Anterior cingulate cortex (tissue), 58 donors: ENCODE measurements at places on chromosomes 6 and 20.
A peak's percentile ranks its signal among the peaks of the same experiment; 100 is the strongest.

- no peak for DNase-seq
These were observed 33.8 kb downstream of the PHACTR1 start for GRCh38 chr6:12750416-12750815.

- DNase-seq: no peak
These were observed 81.5 kb downstream of the KIF13A start for GRCh38 chr6:17905611-17906592.

GRCh38 chr6:143525356-143525755 is 13.8 kb upstream of the FUCA2 start:
- no peak for DNase-seq

- no peak for DNase-seq
These were observed 145.3 kb upstream of the NRN1 start for GRCh38 chr6:6152060-6152459.

DNA sequence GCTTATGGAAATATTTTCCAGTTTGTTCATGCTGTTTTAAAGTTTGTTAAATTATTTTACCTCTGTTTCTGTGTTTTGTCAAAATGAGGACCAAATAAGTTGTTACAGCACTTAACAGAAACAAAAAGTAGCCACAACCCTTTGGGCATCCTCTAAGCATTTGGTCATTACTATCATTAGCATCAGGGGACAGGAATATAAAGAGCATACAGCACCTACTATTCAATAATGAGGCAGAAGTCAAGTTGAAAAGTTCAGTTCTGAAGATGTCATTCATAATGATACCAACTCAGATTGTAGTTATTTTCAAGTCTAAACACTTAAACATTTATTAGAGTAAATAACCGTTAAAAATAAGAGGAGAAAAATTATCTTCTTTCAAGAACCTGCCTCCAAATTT is 862.3 kb upstream of the FLRT3 start:
- DNase-seq: no peak

GRCh38 chr20:34365765-34366213 is 2.7 kb downstream of the ITCH start:
- DNase-seq: no peak

- DNase-seq: no peak
These were observed 85.3 kb downstream of the NKAIN2 start for GRCh38 chr6:123888771-123889513.

DNA sequence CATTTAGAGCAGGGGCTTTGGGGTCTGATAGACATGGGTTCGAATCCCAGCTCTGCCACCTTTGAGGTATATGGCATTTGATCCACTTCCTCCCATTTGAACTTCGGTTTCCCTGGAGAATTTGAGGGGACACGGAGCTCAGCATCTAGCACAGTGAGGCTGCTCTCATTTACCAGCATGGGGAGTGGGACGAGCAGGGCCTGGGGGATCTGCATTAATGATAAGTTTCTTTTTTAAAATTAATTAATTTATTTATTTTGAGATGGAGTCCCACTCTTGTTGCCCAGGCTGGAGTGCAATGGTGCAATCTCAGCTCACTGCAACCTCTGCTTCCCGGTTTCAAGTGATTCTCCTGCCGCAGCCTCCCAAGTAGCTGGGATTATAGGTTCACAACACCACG is 52.6 kb downstream of the VSTM2L start:
- DNase-seq: no peak

- DNase-seq: no peak
These were observed 14.2 kb downstream of the SLC22A23 start for GRCh38 chr6:3442431-3443220.

DNA sequence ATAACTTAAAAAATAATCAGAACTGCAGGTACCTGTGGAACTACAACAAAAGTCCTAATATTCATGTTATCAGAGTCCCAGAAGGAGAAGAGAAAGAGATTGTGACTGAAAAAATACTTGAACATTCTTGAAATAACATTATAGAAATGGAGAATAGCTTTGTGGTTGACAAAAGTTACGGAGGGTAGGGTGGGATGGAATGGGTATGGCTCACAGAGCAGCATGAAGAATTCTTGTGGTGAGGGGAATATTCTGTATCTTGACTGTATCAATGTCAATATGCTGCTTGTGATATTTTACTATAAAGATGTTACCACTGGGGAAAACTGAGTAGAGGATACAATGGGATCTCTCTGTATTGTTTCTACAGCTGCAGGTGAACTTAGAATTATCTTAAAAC is 122.5 kb downstream of the DST start:
- DNase-seq: no peak

- peak; percentile 71 for DNase-seq
These were observed 14.7 kb downstream of the KCNQ2 start for GRCh38 chr20:63457737-63458136.

DNA sequence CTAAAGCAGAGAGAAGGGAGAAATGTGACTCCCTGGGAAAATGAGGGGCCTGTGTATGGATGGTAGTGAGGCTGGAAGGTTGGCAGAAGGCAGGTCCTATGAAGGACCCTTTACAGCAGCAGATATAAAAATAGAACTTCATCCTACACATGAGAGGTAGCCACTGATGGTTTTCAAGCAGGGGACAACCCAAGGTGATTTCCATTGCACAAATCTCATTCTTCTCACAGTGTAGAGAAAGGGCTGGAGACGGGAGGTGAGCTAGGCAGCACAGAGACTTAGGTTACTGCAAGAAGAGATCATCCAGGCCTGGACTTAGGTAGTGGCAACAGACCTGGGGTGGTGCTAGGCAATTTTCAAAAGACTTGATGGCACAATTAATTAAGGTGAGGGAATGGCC is 30.7 kb downstream of the TRAM2 start:
- DNase-seq: no peak

DNA sequence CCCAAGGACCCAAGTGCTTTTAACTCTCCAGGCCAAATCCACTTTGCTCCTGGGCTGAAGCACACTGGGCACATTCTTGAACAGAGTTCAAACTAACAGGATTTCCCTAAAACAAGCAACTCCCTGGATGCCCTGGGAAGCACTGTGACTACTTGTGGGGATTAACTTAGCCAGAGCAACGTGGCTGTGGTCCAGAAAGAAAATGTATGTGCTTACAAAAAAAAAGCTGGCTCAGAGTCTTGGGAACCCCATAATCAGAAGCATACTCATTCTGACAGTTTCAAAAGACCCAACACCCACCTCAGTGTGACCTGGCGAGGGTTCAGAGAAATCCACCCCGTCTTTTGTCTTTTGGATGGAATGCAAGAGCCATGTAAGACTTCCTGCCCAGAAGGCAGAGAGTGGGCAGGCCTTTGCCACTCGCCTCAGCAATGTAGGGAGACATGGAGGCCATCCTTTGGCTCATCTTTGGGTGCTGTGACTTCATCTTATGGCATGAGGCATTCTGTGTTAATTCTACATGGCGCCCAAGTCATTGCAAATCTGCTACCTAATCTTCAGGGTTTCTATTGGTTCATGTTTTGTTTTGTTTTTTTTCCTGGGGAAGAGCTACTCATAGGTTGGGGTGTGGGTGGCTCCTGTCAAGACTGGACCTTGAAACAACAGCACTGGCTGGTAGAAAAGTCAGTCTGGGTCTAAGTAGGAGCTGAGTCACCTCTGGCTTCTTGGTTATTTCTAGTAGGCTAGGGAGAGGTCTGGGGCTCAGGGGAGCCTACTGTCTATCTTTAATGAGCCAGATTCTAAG is 248.6 kb upstream of the SUPT3H start:
- no peak for DNase-seq

GRCh38 chr6:24100024-24100769 is 25.8 kb upstream of the NRSN1 start:
- no peak for DNase-seq

- DNase-seq: no peak
These were observed 328.1 kb downstream of the ARHGAP18 start for GRCh38 chr6:129381885-129382284.

DNA sequence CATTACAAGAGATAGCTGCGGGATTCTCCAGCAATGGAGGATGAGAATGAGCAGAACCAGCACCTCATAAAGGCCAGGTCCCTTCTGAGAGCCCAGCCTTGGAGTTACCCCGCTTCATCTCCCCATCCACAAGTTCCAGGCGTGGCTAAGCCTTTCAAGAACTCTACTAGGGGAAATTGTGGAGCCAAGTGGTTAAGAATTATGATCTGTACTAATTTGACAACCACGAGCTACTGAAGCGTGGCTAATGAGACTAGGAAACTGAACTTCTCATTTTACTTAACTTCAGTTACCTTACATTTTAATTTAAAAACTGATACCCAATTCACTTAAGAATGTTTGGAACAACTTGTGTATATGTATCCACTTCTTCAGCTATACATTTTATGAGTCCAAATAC is 401.0 kb downstream of the PTPRT start:
- no peak for DNase-seq

- no peak for DNase-seq
These were observed 172.1 kb downstream of the FOXC1 start for GRCh38 chr6:1781817-1782184.

DNA sequence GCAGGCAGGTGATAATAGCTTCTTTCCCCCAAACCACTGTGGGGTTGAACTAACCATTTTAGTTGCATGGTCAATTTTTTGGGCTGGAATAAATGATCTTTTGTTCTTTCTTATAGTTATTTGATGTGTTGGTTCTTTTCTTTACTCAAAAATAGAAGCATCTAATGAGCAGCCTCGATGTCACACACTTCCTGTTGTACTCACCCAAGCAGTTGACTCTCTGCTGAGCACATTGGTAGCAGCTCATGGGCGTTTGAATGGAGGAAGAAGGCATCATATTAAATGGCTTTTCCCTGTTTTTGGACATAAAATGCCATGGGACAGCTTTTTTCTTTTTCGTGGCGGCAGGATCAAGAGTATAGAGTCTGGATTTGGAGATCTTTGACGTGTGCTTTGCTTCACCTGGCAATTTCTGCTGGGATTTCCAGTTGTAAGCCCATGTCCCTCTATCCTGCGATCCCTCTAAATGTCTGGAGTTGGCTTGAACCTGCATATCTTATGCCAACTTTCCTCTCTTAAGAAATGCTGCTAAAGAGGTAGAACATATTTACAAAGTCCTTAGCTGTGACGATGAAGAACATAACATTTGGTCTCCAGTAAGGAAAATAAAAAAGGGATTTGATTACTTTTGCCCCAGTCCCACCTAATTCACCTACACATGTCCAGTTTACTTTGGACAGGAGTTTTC is 268.3 kb downstream of the PRL start:
- DNase-seq: no peak

DNA sequence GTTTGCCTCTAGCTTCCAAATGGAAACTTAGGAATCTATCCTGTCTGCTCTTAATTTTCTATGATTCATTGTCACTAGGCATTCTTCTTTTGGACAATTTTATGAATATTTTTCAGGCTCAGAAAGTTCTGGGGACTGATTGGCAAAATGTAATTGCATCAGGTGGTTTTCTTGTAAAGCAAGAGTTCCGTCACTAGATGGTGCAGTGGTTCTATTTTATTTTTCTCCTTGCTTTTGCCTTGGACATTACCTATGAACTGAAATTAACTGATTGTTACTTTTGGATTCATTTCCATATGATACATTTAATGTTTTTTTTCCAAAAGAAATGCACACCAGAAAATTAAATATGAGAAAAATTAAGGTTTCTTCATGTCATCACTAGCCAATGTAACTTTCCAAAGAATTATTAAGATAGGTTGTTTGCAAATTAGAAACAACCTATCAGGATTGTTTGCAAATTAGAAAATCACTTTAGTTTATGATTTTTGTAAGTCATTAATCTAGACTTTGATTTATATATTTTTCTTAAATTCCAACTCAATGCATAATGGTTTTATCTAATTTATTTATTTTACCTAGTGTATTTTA is 48.0 kb downstream of the TMEM170B start:
- no peak for DNase-seq

GRCh38 chr6:161029195-161029809 is 37.7 kb downstream of the MAP3K4 start:
- no peak for DNase-seq

GRCh38 chr20:4038047-4038459 is 22.7 kb upstream of the RNF24 start:
- no peak for DNase-seq

DNA sequence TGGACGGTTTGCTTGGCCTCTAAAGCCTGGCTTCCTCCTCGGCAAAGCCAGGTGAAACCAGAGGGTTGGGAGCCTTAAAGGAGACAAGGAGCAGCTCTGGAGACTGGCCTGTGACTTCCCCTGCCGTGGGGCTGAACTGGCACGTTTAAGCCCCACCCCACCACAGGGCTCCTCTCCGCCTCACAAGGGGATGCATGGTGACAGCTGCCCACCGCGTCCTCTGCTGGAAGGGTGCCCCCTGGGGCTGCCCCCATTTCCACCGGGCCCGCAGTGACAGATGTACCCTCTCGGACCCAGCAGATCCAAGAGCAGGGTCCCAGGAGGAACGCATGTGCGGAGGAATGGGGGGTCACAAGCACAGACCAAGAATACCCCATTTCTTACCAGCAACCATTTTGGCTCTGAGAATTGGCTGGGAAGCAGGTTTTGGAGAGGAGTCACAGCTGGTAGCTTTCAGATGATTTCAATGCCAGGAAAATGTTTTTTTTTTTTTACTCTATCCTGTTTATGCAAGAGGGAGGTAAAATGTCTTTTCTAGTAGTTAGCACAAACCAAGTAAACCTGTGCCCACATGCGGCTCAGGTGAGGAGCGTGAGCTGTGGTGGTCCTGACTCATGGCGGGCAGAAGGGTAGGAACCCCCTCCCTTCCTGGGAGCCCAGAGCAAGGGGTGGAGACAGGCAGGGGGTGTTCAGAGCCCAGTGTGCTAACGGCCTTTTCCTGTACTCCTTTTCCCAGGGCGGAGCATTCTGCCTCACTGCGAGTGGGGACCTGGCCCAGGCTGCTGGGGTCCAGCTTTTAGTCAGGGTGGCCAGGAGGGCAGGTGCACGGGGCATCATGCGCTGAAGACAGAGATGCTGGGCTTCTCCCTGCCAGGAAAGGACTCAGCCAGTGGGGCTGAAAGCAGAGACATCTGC is 33.0 kb downstream of the FRMD1 start:
- DNase-seq: no peak

DNA sequence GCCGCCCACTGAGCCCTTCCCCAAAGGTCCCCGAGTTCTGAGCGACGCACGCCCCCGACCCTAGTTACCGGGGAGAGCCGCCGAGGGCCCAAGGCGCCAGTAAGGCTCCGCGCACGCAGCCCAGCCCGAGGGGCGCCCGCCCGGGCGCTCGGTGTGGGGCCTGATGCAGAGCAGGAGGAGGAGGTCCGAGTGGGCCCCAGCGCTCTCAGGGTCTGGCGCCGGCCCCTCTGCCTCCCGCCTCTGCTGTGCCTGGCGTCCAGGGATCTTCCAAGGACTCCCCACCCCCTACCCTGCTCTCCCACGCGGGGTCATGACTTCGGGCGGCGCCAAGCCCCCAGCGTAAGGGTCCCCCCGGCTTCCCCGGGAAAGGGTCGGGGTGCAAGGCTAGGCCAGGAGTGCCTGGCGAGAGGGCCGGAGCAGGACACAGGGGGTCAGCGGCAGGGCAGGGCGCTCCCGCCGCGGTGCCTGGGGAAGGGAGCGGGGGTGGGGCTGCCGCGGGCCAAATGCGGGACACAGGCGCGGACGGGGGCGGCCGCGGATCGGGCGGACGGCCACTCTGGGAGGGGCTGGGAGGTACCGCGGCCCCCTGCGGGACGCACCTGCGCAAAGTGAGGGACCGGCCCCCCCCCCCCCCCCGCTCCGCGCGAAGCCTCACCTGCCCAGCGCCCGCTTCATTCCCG is 637 bp downstream of the ABHD12 start:
- DNase-seq: peak; percentile 23

DNA sequence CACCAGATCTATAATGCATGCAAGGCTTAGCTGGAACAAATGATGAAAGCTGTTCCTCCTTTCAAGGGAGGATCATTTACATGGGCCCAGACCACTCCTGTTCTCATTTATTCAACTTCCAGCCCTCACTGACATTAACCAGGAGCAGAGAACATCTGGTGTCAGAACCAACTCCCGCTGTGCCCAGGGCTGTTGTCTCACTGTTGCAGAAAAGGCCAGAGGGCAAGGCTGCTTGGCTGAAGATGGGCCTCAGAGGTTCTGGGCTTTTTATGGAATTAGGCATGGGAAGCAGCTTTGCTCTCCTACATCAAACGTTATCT is 164.2 kb downstream of the GMPR start:
- no peak for DNase-seq
